Activated CD4-positive, alpha-beta memory T cell treated with anti-CD3 and anti-CD28 coated beads, Interleukin-2, amount 10 ng/mL, durations not matched to agents 7 days and 5 days (primary cell): ENCODE measurements at places on chromosomes 6 and 20. TPM values are rescaled to one million over a fixed set of nuclear protein-coding genes. Genes with fewer than 3 reads are reported as not detected.
A peak's percentile ranks its signal among the peaks of the same experiment; 100 is the strongest.

GRCh38 chr20:59087829-59088433 is 45.3 kb upstream of the PRELID3B start:
- DNase-seq, result peak; percentile 84

FILIP1 gene
- not detected for total RNA-seq

DNA sequence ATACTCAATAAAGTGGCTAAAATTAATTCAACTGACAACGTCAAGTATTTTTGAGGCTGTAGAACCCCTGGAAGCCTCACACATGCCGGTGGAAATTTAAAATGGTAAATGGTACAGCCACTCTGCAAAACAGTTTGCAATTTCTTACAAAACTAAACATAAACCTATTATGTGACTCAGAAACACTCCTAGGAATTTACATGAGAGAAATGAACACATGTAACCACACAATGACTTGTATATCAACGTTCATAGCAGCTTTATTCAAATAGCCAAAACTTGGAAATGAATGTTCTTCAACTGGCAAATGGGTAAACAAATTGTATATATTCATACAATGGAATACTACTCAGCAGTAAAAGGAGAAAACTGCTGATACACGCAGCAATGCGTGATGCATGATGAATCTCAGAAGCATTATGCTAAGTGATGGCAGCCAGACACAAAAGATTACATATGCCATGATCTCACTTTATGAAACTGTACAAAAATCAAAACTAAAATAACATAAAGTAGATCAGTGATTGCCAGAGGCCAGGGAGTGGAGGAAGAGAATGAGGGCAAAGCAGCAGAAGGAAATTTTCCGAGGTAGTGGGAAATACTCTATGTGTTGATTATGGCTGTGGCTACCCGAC is 112.5 kb downstream of the FAM50B start:
- no peak for DNase-seq

BPIFB2 gene
- not detected for total RNA-seq

DNA sequence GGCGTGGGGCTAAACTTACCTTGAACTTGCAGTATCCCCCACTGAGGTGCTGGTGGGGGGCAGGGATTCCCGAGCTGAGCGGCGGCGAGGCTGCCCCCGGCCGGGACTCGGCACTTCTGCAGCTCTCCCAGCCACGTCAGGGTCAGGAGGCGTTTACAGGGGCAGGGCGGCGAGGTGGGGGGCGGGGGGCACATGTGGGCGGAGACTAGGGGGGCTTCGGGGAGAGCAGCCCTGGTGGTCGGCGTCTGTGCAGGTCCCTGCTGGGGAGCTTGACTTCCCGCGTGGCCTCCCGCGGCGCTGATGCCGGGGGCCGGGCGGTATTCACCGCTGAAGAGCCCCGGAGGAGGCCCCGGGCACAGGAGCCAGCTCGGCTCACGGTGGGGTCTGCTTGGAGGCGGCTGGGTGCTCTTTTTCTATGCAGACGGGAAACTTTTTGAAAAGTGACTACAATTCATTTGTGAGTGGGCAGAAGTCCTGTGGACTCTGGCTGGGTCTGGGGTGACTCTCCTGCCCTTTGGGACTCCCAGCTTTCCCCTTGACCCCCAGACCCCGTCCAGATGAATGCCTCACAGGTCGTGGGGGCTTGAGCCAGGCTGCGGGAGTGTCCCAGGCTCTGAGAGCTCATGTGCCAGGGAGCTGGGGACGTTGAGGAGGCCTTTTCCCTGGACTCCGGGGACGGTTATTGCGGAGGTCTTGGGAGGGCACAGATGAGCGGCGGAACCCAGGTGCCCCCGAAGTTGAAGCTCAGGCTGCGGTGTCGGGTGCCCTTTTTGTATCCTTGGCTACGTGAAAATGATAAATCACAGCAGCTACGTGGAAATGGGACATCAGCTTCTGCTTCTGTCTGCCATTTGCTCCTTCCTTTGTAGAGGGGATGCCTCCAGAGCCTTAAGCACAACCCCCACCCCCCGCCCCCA is 75.9 kb upstream of the GATA5 start:
- no peak for DNase-seq

MOCS3 gene
- 4.1 TPM for total RNA-seq

HLA-DQA2 gene
- not detected for total RNA-seq

IMPG1 gene
- total RNA-seq, result not detected
